ENCODE measurements at places on chromosomes 2 and 18. TPM values are rescaled to one million over a fixed set of nuclear protein-coding genes. Genes with fewer than 3 reads are reported as not detected.

DNA sequence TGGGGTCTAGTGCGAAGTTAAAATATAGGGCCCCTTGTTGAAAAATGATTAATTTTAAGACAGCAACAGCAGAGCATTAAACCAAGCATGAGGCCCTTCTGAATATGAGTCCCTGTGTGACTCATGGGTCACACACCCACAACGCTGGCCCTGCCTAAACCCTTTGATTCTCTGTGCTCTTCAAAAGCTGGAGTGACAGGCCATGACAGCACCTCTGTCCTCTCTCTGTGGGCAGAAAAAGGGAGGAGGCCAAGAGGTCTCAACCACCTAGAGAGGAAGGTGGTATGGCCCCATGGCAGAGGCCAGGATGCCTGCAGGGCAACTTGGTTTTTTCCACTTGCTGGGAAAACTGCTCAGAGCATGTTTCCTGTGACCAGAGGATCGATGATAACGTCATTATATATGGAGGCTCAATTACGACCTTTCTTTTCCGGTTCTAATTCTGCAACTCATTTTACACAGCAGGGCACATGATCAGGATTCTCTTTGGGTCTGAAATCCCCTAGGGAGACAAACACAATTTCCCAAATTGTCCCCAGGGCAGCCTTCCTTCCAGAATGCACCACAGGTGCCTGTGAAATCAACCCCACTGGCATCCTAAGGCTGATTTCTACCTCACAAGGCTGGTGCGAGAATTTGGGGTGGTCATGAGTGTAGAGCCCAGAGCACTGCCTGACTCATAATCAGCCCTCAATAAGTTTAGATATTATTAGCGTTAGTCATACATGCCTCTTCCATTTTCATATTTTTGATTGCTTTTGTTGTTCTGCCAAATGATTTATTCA is 102.0 kb upstream of the PPP1CB start:
- no peak for DNase-seq

GRCh38 chr18:46338205-46338604 is 234.0 kb downstream of the HAUS1 start:
- DNase-seq, result no peak

- DNase-seq, result no peak
Observed at GRCh38 chr2:44134848-44135247, 33.8 kb upstream of the PPM1B start.

DNA sequence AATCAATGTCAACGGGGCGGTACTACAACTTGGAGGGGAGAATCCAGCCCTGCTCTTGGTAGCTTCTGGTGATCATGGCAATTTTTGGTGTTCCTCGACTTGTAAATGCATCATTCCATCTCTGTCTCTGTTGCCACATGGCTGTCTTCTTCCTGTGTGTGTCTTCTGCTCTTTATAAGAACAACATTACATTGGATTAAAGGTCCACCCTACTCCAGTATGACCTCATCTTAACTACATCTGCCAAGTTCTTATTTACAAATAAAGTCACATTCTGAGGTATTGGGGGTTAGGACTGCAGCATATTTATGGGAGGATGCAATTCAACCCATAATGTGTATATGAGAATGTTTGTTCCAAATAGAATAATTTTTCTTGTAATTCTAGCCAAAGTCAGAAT is 28.8 kb upstream of the FIGN start:
- no peak for DNase-seq

DNA sequence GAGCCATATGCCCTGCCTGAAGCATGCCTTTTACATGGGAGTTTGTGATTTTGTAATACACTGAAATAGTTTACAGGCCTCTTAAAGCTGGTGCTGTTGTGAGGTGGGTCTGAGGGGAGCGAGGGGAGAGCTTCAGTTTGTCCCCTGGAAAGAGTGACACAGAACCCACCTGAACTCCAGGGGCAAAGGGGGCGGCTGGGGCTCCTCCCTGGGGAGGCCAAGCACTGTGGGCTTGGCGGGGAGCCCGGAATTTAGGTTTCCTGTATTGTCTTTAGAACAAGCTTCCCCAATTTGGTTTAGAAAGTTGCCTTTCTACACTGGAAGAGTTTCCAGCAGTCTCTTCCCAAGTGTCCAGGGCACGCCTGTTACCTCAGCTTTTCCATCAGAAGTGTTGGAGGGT is 75.7 kb downstream of the VAPA start:
- no peak for DNase-seq

The LBX2 gene
- total RNA-seq, result 1.5 TPM
